ENCODE measurements at places on chromosomes 4 and X. TPM values are rescaled to one million over a fixed set of nuclear protein-coding genes. Genes with fewer than 3 reads are reported as not detected.
A peak's percentile ranks its signal among the peaks of the same experiment; 100 is the strongest.

GRCh38 chr4:3042226-3042625 is 32.1 kb downstream of the HTT-AS start:
- DNase-seq = no peak

DNA sequence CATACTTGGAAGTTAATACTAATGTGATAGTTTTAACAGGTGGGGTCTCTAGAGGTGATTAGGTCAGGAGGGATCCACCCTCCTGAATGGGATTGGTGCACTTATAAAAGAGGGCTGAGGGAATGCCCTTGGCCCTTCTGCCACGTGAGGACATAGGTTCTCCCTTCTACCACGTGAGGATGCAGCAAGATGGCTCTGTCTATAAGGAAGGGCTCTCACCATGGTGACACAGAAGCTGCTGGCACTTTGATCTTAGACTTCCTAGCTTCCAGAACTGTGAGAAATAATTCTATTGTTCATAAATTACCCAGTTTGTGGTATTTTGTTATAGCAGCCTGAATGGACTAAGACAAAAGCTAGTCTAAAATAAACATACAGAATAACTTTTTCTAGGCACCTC is 1.0 kb downstream of the AADAT start:
- no peak for DNase-seq

GRCh38 chr4:90757534-90758060 is 630.4 kb downstream of the CCSER1 start:
- DNase-seq = no peak

DNA sequence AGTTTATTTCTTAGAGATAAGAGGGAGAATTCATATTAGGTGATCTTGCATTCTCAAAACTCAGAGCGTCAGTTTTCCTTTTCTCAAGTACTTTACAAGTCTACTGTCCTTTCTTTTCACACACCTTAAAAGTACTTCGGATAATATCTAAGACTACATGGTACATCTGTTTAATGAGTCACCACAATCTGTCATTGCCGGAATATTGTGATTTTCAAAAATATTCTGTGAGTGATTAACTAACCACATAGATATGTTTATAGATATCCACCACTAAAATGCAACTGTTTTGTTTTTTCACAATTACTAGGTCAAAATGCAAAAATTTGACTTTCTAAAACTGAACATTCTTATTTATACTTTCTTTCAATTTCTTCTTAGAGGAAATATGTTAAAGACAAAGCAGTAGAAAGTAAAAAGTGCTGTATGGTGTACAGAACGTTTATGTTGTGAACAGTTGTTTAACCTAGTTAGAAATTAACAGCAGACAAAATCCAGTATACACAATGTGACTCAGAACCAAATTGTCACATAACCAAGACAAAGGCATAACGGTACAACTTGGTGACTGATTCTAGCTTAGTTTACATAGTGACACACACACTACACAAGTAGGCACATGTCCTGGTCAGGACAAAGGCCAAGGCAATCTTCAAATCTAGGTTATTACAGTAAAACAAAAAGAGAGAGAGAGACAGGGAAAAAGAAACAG is 482.9 kb downstream of the NAF1 start:
- peak; percentile 60 for DNase-seq

The AGTR2 gene
- 0.17 TPM for total RNA-seq

The PI4K2B gene
- total RNA-seq = 11.2 TPM

The BST1 gene
- 12.7 TPM for total RNA-seq

GRCh38 chr4:11439836-11440235 is 11.1 kb upstream of the HS3ST1 start:
- no peak for DNase-seq

The CPE gene
- 39.6 TPM for total RNA-seq

The TLR2 gene
- total RNA-seq = 21.6 TPM

- DNase-seq = no peak
These were observed 78.1 kb downstream of the QDPR start for GRCh38 chr4:17433827-17434226.

GRCh38 chr4:118099106-118099505 is 64.8 kb downstream of the NDST3 start:
- no peak for DNase-seq

The BEND4 gene
- total RNA-seq = 0.20 TPM

GRCh38 chr4:79893456-79893855 is 179.6 kb downstream of the ANTXR2 start:
- DNase-seq = no peak

The LIMCH1 gene
- total RNA-seq = 90.3 TPM

- no peak for DNase-seq
These were observed 5.7 kb upstream of the MSANTD1 start for GRCh38 chr4:3243136-3243780.

GRCh38 chr4:18167831-18168230 is 146.3 kb upstream of the LCORL start:
- no peak for DNase-seq

DNA sequence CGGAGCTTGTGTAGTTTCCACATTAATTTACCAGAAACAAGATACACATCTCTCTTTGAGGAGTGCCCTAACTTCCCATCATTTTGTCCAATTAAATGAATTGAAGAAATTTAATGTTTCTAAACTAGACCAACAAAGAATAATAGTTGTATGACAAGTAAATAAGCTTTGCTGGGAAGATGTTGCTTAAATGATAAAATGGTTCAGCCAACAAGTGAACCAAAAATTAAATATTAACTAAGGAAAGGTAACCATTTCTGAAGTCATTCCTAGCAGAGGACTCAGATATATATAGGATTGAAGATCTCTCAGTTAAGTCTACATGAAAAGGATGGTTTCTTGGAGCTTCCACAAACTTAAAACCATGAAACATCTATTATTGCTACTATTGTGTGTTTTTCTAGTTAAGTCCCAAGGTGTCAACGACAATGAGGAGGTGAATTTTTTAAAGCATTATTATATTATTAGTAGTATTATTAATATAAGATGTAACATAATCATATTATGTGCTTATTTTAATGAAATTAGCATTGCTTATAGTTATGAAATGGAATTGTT is at the start of gene FGB:
FGB (plus strand) TSS at position 315 of the 558 bp plus-strand sequence; CDS start at position 323, 8 bp downstream.
- DNase-seq = no peak

DNA sequence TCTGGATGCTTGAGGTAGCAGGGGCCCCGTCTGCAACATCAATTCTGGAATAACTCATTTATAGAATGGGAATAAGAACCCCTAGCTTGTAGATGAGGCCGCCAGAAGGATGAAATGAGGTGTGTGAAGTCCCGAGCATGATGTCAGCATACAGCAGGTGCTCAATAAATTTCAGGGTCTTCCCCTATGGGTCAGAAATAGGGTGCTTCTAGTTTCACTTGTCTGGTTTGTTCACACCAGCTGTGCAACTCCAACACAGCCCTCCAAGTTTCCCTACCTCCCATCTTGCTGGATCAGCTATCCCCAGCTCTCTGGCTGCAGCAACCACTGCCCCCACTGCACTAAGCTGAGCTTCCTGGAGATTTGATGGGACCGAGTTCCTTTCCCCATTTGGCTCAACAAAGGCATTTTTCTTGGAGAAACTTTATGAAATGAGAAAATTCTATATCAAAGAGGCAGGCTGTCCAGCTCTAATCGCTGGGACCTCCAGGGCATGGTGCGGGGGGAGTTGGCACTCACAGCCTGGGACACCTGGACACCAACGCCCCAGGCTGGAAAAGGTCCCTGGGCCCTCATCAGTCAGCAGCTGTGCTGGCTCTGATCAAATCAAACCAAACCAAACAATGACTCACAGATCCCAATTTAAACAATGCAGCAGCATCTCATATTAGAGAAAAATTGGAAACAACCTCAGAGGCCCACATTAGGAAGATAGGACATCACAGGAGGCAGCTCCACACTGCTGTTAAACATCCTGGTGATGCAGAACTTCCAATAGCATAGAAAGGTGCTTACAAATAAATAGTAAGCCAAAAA is 13.3 kb downstream of the SLC2A9 start:
- DNase-seq = no peak

DNA sequence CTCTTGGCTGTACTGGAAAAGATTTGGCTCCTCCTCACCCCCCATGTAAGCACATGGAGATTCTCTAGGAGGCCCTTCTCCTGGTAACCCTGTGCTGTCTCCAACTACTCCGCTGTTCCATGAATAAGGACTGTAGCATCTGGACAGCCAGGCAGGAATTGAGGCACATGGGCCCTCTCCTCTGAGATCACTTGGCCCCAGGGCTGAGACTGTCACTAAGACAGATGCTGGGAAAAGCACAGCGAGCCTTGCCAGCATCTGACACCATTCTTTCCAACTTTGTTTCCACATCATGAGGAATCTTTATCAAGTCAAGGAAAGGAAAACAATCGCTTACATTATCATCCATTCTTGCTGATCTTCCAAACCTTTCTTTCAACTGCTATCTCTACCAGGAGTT is 222.6 kb upstream of the INTU start:
- no peak for DNase-seq

DNA sequence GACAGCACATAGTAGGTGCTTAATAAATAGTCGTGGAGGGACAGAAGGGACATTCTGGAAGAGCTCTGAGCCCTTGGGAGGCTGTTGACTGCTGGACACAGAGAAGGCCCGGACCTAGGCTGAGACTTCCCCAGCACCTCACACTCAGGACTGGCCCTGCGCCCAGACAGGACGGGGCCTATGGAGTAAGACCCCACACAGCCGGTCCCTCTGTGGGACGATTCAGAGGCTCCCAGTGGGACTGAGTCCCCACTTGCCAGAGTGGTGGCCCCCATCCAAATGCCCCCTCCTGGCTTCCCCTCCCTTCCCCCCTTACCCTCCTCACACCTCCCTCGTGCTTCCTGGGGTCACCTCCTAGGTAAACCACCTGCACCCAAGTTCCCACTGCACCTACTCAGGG is 8.9 kb downstream of the ABLIM2 start:
- DNase-seq = no peak

- DNase-seq = no peak
These were observed 24.0 kb downstream of the TAB3 start for GRCh38 chrX:30865015-30865414.

DNA sequence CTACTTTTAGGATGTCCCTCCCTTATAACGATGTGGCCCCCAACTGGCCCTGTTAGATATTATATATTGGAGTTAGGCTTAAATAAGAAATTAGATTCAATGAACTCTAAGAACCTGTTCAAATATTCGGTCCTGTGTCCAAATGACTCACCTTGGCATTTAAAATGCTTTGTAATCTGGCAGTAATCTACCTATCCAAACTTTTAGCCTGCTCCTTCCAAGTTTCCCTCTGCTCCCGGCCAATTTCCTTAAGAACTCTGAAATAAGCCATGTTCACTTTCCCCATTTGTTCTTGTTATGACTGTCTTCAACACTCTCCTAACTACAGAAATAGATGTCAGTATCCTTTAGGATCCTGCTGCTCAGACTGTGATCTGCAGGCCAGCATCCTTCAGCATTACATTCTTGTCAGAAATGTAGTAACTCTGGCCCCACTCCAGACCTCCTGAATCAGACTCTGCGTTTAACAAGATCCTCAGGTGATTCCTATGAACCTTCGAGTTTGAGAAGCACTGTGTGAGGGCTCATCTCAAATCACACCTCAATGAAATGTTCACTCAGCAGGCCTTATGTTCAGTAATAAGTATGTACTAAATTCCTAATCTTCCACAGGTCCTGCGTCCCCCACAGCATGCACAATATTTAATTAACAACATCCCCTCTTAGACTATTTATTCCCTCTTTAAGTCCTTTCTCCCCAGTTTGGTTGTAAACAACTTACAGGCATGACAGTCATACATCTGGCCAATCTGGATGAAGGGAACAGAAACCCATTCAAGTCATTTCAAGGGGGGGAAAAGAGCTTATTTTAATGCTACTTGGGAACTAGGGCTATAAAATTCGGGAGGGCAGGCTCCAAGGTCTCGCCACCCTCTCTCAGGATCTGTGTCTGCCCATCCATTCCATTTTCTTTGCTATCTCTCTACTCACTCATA is 3.0 kb downstream of the ATP8A1 start:
- no peak for DNase-seq

DNA sequence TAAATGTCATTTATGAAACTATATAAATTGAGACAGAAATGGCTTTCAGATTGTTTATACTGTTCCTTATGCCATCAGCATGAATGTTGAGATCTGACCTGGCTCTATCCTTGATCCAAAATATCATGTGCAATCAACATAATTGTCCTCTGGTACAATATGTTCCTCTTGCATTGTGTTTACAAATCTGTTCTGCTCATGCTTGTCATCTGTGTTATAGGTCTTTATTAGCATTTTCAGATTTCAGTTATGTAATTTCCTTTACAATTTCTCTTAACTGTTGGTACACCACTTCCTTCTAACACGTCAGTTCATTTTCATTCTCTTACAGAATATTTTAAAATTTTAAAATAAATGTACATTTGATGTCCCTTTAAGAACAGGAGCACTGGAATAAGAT is 1.6 kb downstream of the HPGD start:
- no peak for DNase-seq

Data from mucosa of gallbladder (tissue), 1 donor.